ENCODE measurements at places on chromosomes 7 and 10.

GRCh38 chr10:80464557-80465450 is 10.7 kb downstream of the TSPAN14 start:
- no peak for DNase-seq

GRCh38 chr7:85688712-85689111 is 501.9 kb upstream of the SEMA3D start:
- no peak for DNase-seq

DNA sequence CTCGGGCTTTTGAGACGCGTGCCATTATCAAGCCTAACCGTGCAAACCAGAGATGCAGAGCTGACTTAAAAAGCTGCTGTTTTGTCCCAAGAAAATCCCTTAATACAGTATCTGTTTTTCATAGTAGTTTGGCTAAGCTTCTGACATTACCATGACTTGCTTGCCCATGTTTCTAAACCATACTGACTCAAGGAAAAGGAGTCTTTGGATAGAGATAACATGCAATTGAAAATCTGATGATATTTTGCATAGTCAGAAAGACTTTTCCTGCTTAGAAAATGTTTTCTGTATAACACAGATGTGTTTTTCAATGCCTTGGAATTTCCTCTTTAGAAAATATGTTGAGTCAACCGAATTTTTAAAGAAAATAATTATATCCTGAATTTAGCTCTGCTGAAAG is 21.5 kb upstream of the AKR1E2 start:
- no peak for DNase-seq

DNA sequence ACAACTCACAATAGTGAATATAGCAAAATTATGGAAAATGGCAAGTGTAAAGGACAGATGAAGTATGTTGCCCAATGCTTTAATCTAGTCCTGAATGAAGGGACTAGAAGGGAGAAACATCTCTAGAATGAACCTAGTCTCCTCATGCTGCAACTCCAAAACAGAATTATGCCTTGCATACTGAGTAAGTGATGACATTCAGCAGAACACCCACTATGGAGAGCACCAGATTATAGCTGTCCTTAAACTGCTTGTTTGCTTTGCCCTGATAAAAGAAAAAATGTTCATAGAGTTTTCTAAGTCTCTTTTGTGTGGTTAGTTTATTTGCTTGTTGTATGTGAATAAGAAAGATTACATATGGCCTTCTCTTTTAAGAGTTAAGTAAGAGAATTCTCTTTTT is 7.8 kb upstream of the HGF start:
- no peak for DNase-seq

DNA sequence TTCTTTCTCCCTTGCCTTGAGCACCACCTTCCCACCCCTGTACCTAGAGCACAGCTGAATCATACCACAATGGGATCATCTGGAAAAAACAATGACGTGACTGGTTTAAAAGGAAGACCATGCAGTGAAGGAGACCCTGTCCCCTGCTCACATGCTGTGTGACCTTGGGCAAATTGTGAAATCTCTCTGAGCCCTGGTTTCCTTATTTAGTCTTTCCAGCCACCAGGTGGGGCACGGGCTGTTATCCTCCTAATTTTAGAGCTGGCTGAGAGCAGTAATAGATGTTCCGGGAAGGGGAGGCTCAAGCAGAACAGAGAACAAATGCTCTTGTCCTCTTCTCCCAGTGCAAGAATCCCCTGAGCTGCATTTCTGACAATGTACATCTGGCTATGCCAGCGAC is 198.3 kb downstream of the RPS24 start:
- no peak for DNase-seq

DNA sequence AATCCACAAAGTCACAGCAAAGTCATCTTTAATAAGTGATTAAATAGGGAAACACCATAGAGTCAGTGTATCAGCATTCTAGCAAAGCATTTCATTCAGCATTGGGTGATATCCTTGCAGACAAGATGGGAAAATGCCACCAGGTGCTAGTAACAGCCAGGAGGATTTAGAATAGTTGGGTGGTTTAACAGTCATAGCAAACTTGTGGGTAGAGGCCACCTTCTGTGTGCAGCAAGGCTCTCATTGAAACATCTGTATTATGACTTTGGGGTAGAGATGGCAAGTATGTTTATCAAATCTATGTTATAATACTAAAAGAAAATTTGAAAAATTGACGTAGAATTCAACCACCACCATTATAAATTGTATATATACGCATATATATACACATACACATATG is 26.4 kb upstream of the ADO start:
- no peak for DNase-seq

GRCh38 chr10:102930720-102931119 is 12.6 kb downstream of the CNNM2 start:
- no peak for DNase-seq

DNA sequence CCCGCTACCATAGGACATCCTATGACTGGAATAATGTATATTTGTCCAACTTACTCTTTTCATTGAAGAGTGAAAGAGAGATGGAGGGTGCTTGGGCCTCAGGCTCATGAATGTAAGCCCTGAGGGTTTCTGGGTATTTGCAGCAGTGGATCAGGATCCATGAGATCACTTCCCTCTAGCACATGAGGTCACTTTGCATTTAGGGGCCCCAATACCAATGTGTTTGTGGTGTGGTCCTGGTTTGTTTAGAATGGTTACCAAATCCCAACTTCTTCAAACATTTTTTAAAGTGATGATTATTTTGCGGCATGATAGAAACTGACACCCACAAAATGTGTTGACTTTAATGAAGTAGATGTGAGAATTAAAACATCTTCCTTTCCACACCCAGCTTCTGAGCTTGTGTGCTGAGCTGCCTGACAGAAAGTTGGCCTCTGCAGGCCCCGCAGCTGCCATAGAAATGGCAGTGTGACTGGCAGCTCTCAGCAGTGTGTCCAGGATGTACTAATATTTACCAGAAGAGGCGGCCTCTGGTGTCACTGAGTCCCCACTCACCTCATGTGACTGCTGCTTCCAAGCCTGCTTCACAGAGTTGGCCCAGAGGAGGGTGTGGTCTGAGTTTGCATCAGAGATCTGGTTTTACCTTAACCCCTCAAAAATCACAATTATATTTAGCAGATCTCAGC is 447.6 kb upstream of the NPVF start:
- no peak for DNase-seq

DNA sequence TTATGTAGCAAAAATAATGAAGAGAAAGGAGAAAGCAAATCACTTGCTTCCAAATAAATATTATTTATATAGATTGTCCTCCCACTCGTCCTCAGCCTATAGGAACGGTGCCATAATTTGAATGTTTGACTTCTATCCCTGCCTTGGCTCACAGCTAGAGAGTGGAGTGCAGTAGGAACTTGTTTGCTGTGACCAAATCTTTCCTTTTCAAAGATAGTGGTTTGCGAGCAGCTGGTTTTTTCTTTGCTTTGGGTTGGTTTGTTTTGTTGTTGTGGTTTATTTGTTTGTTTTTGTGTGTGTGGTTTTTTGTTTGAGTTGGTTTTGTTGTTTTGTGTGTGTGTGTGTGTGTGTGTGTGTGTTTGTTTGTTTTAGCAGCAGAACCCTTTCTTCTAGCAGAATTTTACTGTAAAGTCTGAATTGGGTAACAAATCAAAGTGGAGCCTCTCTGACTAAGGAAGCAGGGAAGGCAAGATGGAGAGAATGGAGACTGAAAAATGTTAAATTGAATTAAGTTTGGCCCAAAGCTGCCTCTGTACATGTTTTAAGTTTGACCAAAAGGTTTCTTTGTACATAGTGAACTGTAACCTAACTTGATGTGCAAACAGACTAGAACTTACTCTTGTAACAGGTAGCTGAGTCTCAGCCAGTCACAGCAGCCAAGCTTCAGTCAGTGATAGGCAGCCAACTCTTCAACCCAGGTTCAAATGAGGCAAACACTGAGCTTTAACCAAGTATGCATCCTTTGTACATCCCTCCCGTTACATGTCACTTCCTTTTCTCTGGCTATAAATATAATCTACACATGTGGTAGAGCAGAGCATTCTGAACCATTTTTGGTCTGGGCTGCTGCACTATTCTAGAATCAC is 149.5 kb upstream of the LRGUK start:
- DNase-seq = no peak

DNA sequence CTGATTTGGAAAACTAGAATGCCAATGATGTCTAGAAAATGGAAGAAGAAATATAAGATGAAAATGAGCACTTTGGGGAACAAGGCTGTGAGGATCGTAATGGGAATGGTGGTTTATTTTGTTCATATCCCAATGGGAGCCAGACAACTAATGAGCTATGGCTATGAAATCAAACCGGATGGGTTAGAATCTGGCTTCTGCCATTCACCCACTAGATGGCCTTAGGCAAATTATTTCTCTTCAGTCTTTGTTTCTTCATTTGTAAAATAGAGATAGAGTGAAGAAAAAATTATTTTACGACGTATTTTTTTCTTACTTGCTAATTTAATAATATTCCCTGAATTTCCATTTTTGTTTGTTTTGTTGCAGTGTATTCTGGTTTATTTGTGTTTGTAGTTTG is 572.1 kb upstream of the IGFBP3 start:
- DNase-seq = no peak

GRCh38 chr7:26078437-26079336 is 73.3 kb upstream of the NFE2L3 start:
- DNase-seq = peak; percentile 69

DNA sequence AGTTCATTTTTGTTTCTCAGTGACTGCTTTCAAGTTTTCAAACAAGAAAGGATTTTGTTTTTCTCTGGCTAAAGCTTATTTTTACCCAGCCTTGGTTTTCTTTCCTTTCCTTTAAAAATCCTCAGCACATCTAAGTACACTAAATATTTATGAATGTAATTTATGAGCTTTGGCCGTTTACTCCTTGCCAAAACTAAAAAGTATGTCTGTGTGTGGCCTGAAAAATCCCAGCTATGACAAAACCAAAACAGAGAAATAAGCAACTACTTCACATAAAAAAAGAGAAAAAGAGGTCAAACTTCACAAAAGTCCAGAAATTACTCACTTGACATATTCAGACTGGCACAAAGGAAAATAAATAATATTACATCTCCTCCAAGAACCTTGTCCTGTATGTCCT is 365.1 kb upstream of the NFE2L3 start:
- no peak for DNase-seq

DNA sequence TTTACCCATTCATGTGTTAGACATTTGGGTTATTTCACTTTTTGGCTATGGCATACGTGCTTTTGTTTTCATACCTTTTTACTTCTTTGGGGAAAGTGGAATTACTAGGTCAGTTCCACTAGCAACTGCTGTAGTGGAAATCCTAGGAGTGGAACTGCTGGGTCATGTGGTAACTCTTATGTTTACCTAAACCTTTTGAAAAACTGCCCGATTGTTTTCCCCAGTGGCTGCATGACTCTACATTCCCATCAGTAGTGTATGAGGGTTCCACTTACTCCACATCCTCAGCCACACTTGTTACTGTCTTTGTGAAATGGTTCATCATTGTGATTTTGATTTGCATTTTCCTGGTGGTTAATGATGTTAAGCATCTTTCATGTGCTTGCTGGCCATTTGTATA is 82.3 kb downstream of the TAX1BP1 start:
- DNase-seq = no peak

DNA sequence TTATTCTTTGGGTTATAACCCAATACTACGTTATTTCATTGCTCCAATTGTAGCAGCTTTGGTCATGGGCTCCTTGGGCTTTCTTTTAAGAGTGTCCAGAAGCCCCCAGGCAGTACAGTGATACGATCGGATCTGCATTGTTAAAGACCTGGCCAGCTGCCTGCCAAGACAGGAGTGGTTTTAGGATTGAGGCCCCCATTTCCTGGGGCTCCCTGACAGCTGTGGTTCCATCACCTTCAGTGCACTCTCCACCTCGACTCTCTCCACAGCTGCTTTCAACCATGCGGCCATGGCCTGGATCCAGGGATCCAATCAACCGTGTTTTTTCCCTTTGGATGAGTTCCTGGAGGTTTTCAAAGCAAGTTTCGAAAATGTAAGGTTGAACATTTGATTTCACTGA is 123.4 kb upstream of the BTBD16 start:
- DNase-seq = no peak

DNA sequence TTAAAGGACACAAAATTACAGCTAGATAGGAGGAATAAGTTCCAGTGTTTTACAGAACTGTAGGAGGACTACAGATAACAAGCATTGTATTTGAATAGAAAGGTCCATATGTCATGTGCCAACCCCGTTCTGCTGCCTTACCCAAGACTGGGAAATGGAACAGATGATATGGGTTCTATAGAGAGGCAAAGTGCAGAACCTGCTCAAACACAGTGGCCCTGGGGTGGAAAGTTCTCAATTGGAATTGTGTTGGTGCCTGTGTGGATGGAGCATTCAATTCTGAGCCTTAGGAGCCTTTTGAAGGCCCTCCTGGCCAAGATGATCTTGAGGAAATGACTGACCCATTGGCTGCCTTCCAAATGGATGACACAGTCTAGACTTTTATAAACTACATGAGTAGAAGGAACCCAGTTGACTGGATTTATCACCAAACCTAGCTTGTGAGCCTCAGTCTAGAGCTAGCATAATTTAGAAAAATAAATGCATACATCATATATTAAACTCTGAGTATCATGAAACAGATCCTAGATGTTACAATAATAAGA is 4.1 kb upstream of the PRSS1 start:
- DNase-seq = no peak

Data from effector CD4-positive, alpha-beta T cell (primary cell).